ENCODE measurements at places on chromosomes 11 and 22. TPM values are rescaled to one million over a fixed set of nuclear protein-coding genes. Genes with fewer than 3 reads are reported as not detected.

GRCh38 chr11:44377914-44378321 lies 68.0 kb upstream of the ALX4 start:
- DNase-seq = no peak

GRCh38 chr22:25388866-25389540 lies 169.6 kb downstream of the CRYBB2 start:
- no peak for DNase-seq

DNA sequence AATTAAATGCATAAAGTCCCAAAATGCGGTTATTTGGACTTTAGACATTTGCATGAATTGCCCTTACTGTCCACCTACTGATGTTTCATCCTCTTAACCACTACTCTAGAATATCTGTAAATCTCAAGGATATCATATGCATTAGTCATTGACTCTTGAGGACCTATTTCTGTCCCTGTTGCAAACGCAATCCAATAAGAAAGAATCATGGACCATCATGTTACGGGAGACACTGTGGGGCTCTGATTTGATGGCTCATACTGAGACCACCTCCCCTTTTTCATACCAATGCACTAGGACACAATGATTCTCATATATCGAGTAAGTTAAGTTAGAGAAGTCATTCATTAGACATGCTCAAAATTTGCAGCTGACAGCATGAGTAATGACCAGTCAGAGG lies 14.4 kb downstream of the POU2AF2 start:
- no peak for DNase-seq

DNA sequence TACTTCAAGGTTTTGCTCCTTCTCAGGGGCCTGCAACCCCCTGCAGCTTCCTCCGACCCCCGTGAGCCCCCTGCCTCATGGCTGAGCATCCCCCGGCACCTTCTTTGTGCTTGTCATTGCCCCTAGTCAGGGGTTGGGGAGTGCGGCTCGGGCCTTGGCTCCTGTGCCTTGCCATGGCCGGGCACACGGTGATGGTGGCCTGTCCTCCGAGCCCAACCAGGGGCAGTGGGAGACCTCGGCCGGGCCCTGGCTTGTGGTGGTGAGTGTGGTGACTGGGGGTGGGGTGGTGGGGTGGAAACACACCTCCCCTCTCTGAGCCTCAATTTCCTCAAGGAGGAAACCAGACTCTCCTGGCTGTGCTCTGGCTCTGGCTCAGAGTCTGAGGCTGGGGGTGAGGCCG lies 1.5 kb upstream of the MRGPRG start:
- no peak for DNase-seq

- DNase-seq = no peak
These were observed 18.4 kb upstream of the CTSC start for GRCh38 chr11:88355887-88356286.

- no peak for DNase-seq
These were observed 21.8 kb downstream of the OR5AN1 start for GRCh38 chr11:59380263-59381059.

GRCh38 chr11:134938212-134938611 lies 526.2 kb upstream of the B3GAT1 start:
- no peak for DNase-seq

DNA sequence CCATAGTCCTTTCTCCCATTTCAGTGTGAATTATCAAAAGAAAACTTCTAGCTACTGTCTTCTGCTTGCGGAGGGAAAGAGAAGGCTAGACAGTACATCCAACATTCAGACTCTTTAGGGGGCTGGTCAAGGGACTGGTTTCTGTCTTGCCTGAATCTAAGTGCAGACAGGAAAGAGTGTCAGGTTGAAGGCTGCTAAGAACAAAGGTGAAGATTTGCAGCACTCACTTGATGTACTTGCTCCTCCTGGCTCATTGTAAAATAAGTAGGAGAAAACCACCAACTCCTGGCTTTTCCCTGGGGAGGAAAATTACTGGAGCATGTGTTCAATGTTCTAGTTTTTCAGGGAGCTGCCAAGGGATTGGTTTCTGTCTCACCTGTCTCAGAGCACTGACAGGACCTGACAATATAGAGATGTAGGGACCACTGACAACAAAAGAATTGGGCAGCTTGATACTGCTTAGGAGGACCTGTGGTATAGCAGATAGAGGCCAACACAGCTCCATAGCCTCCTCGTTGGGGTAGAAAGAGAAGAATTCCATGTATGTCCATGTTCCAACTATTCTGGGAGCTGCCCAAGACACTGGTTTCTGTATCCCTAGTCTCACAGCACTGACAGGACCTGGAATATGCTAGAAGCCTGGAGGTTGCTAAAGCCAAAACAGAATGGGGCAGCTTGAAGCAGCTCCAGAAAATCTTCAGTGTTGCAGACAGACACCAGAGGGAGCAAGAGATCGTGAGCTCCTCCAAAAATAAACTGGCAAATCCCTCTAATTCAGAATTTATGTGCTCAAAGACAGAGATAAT lies 39.7 kb upstream of the MMP12 start:
- peak; percentile 14 for DNase-seq

GRCh38 chr22:37282385-37282677 lies at the start of gene CYTH4:
CYTH4 (plus strand) TSS chr22:37282508; CDS start chr22:37282570, 62 bp downstream.
- no peak for DNase-seq

DNA sequence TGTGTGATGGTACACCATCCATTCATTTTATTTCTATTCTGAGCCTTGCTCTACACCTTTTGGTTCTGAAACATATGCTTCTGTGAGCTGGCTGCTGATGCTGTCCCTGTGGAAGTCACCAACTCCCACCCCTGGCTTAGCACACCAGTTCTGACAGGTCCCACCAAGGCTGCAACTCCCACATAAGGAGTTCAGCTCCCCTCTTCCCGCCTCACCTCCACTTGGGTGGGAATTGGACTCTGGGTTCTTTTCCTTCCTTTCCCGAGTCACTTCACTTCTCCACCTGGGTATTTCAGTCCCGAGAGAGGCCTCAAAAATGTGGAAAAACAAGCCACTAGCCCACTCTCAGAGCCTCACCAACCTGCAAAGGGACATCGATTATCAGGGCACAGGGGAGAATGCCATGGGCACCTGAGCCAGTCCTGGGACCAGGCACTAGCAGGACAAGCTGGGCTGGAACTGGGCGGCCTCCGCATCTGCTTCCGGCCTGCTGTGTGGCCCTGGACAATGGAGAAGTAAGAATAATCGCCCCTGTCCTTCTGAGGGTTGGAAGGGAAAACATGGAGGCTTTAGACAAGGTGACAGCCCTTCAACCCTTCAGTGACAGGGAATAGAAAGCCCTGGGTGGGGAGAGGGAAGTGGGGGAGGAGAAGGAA lies 80.1 kb downstream of the IGLL1 start:
- no peak for DNase-seq

DNA sequence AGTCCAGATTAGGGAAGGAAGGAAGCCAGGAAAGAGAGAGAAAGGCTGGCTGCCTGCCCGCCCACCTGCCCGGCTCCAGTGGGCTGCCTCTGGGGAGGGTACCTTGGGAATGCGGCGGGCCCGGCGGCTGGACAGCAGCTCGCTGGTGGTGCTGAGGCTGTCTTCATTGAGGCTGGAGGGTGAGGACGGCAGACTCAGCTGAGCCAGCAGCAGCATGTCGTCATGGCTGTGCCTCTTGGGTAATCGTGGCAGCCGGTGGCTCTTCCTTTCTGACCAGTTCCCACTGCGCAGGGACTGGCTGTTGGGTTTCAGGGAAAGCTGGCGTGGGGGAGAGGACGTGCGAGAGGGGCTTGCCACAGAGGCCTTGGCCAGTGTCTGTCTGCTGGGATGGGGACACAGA lies 32.9 kb downstream of the RPL27A start:
- DNase-seq = peak; percentile 61

GRCh38 chr22:19880786-19881569 lies 26.3 kb upstream of the GNB1L start:
- peak; percentile 51 for DNase-seq

Gene OR2AG2
- total RNA-seq = 0.09 TPM

Gene NELL1
- 0.34 TPM for total RNA-seq

Gene CRYBB3
- not detected for total RNA-seq
